ENCODE measurements at places on chromosomes 5 and 9.

- no peak for DNase-seq
Observed at GRCh38 chr5:149421372-149421685, 42.2 kb upstream of the IL17B start.

DNA sequence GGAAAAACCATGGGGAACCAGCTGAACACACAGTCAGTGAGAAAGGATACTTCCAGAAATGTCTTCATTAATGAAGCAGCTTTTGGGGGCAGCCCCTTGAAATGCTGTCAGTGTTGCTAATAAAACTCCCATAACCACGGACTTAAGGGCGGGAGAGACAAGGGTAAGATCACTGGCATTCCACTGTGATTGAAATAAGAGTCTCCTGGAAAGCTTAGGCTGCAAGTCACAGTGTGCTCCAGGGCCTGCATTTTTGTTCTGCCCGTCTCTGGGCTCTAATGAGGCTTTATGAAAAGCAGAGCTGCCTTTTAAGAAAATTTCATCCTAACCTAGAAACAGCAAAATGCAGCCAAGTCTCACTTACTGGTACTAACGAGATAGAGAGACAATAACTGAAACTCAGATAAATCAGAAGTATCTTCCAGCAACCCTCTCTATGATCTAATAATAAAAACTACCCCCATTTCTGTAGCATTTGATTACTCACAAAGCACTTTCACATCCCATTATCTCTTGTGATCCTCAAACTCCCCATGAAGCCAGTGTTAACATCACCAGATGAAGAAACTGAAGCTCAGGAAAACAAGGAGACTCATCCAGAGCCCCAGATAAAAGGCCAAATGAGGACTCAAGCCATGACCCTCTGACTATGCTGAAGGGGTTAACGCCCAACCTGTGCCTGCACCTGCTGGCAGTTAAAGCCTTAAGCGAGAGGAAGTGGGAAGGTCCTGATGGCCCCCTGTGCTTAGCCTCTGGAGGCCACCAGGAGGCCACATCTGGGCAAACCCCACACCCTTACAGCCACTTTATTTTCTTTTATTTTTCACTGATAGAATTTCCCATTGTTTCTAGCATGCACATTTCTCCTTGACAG, 37.5 kb downstream of the SPOCK1 start:
- no peak for DNase-seq

GRCh38 chr5:37893434-37894134, 53.7 kb upstream of the GDNF start:
- DNase-seq, result no peak

GRCh38 chr5:152072091-152072490, 147.4 kb upstream of the GLRA1 start:
- peak; percentile 5 for DNase-seq

- DNase-seq, result peak; percentile 83
Observed at GRCh38 chr9:84271531-84271900, 69.0 kb downstream of the SLC28A3 start.

DNA sequence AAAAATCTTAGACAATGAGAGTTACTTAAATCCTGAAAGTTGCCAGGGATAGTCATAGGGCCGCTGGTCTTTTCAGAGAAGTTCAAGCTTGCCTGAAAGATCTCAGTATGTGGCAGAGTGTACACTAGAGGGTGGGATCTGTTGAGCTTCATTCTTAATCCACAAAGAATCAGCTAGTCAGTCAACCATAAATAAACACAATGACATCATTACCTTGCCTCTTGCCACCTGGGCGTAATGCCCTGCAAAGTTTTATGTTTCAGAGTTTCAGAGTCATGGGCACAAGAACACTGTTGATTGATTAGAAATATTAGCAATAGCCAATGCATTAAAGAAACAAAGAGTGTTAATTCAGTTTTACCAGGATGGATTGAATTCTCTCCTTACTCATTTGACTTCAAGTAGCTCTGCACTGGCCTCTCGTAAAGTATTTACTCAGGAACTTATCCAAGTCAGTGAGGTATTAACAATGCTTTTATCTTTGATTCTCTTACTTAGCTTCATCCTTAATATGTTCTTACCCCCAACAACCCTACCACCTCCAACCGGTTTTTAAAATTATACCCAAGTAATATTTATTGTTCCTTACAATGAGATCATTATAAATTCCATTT, 14.3 kb upstream of the ANXA1 start:
- peak; percentile 54 for DNase-seq

GRCh38 chr5:16140417-16140816, 39.2 kb downstream of the MARCHF11 start:
- DNase-seq, result peak; percentile 14

Data from astrocyte of the spinal cord (primary cell).